ENCODE measurements at places on chromosomes 6 and 20. TPM values are rescaled to one million over a fixed set of nuclear protein-coding genes. Genes with fewer than 3 reads are reported as not detected.

The SPEF1 gene
- 2.6 TPM for total RNA-seq

The PAK5 gene
- total RNA-seq: not detected

The EDN3 gene
- total RNA-seq: not detected

The KHDC1 gene
- 16.2 TPM for total RNA-seq

The HLA-DPA1 gene
- not detected for total RNA-seq

The GTF2H4 gene
- 43.9 TPM for total RNA-seq
